ENCODE measurements at places on chromosomes 6 and 20. TPM values are rescaled to one million over a fixed set of nuclear protein-coding genes. Genes with fewer than 3 reads are reported as not detected.

CNBD2 gene
- 3.8 TPM for total RNA-seq

BTN3A1 gene
- total RNA-seq: 4.5 TPM

PAX1 gene
- total RNA-seq: not detected

RUNX2 gene
- 0.28 TPM for total RNA-seq

FOXA2 gene
- 3.1 TPM for total RNA-seq

ADAM33 gene
- 7.0 TPM for total RNA-seq

BEND3 gene
- 25.4 TPM for total RNA-seq

GJA10 gene
- not detected for total RNA-seq

CLDN20 gene
- not detected for total RNA-seq

DNA sequence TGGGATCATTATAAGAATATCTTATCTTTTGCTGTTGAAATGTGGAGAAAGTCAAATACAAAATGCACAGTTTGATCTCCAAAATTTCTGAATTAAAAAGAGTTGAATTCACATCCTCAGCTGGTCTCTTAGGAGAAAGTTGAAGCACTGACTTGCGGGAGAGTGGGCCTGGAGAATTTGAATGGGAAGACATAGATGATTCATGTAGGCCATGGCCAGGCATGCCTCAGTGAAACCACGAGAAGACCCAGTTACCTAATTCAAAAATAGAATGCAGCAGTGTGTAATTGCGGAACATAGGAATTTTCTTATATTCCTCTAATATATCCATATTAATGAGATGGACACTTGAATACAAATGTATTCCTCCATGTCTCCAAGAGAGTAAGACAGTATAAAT is 53.0 kb upstream of the DTNBP1 start:
- DNase-seq: no peak

DNA sequence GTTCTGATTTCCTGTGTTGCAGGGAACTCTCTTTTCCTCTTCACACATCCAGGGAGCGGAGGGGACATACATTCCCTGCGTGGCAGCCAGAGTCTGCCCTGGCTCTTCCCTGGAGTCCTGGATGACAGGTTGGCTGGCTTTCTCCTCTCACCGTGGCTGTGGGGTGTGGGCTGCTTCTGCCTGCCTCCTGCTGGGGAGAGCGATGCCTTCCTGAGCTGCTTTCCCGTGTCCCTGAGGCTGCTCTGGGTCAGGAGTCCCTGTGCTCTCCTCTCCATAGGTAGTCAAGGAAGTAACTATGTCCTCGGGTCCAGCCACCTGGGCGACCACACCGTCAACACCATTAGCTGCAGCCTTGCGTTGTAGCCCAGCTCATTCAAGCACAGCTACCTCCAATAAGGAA is 451.7 kb downstream of the QKI start:
- peak; percentile 31 for DNase-seq

DNA sequence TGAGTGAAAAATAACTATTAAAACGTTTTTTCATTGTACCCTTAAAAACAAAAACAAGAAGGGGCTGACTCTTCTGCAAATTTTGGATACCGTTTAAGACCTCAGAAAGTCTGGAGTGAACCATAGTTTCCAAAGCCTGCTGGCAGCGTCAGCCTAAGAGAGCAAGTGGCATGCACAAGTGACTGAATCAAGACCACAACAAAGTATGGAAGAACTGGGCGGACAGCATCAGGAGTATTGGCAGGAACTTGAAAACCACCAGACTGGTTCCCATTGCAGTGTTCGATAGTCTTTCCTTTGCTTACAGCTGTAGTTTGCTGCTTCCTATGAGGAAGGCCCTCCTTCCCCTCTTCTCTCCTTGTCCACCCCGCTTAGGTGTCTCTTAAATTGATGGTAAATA is 33.7 kb upstream of the MYLIP start:
- no peak for DNase-seq

DNA sequence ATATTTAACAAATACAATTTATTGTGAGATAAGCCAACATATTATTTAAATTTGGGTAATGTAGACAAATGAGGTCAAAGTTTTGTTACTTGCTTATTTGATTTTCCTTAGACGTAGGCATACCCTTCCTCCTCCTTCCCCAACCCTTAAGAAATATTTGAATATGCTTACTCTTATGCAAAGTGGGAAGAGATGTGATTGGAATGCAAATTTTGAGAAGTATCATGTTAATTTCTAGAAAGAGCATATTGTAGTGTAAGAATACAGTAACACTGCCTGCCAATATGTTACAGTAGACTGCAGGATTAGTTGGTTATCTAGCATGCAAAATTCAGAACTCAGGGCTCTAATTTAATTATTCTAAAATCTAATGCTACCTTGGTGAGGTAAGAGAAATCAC is 32.9 kb downstream of the CRISP1 start:
- no peak for DNase-seq

GRCh38 chr6:42175860-42176259 is 2.7 kb downstream of the GUCA1A start:
- peak; percentile 42 for DNase-seq

DNA sequence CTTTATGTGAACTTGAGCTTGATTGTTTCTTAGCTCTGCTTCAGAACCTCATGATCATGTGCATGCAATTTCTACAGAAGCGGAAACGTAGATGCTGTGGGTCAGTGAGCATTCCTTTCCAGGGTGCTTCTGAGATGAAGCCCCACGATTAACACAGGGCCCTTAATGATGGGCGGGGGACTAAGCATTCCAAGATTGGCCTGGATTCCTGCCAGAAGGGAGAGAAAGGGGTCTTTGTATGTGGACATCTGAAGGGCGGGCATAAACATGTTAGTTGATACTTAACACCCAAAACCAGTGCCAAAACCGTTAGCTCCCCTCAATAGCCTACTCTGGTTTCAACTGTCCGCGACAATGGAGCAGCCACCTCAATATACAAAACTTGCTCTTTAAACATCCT is 46.9 kb upstream of the POU3F2 start:
- no peak for DNase-seq

DNA sequence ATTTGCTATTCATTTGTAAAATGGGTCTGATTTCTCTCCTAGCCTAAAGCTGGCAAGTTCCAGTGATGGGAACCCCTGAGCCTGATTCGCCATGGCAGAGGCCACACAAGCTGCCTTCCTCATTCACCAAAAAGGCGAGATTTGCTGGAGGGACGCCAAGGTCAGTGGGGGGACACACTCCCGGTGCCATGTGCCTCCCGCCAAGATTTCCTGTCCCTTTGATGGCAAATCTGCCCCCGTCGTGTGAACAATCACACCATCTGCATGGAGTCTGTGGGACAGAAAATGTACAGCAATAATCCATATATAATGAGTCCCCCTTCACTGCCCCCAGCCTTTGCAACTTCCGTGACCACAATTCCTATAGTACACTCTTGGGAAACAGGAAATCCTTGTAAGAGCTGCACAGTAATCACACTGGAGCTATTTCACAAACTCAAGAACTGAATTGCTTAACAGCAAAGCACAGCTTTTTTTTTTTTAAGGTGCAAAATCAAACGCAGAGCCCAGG is 15.7 kb upstream of the IGF2R start:
- no peak for DNase-seq

DNA sequence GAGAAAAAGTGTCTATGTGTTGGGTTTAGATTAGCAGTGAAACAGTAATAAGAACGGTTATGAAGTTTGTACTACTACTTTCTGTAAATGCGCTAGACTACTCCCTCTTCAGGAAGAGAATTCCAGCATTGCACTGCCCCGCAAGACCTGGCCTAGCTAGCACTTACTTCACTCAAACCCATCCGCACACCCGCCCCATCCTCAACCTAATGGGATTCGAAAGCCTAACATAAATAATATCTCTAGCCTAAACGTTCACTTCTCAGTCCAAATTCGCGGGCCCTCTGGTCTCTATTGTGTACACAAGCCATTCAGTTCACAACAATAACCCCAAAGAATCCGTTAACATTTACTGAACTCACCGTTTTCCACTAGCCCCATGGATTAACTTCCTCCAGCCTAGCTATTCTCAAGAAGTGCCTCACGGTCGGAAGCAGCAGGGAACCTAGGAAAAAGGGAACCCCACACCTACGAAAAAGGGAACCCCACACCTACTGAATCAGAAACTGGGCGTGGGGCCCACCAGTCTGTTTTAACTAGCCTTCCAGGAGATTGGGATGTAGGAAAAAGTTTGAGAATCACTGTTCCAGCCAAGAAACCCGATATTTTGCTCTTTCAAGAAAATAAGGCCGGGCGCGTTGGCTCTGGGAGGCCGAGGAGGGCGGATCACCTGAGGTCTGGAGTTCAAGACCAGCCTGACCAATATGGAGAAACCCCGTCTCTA is 45.4 kb upstream of the BTN3A2 start:
- DNase-seq: peak; percentile 58

DNA sequence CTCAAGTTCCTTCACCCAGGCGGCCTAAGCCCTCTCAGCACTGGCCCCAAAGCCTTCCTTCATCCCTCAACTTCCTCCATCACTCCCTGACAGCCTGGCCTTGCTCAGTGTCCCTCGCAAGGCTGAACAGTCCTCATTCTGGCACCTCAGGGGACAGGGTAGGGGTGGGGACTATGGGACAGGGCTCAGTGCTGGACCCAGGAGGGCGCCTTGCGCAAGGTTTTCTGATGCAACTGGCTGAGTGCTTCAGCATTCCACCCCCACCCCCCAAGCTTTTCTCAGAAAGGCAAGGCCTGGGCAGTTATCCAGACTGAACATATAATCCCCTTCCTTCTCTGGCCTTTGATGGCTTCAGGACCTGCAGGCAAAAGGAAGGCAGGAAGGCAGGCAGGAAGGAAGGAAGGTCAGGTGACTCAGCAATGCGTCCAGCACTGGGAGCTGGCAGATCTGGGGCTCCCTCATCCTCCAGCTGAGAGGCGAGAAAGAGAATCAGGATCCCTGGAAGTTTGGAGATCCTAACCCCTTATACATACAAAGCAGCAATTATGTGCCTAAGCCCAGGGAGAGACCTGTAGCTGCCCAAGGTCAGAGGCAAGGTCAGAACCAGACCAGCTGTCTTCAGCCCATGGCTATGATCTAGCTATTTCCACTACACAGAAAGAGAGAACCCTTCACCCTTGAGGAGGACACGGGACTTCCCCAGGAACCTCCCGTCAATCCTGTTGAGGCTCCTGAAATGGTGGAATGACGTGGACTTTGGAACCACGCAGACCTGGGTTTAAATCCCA is 8.6 kb upstream of the TRIB3 start:
- no peak for DNase-seq

DNA sequence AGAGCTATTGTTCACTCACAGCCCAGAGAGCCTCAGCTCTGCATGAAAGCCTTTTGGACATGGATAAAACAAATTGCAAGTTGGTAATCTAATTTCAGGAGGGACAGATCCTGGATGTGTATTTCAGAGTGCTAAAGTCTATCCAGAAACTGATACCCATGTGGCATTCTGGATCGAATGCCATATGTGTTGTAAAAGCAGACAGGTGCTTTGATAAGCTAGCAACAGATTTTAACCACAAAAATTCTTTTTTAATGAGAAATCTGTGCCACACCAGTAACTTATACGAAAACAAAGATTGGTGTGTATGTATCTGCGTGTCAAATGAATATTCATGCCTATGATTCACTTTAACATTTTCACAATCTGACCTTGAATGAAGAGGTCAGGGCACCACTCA is 936.6 kb upstream of the MAP3K7 start:
- DNase-seq: no peak

DNA sequence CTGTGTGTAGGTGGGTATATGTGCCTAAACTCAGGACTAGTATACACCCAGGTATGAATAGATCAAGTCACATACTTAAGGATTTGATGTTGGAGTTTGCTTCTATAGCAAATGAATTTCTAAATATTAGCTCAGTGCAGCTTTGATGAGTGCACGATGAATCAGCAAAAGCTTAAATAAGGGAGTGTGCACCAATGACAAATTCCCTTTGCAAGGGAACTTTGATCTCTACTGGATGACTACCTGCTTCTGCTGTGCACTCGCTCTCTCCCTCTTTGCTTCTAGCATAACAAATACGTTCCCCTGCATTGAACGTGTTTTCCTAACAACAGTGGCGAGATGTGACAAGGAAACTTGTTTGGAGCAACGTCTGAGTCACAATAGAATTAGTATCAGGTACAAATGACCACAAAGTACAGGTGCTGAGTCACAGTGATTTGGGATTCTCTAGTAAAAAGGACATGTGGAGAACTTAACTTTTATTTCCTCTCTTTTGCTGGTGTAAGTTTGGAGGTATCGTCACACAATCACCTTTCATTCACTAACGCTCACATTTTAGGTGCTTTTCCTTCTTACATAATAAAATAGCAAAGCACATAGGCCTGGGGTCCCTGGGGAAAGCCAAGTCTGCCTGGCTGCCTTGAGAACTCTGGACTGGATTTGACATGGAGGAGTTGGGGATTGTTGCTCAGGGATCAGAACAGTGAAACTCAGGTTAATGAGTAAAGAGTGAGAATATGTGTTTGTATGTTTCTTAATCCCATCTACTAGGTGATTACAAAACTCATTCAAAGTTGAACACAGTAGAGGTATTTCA is 49.7 kb downstream of the KLHL31 start:
- no peak for DNase-seq

GRCh38 chr6:81962198-81962597 is 209.7 kb upstream of the TENT5A start:
- DNase-seq: no peak

GRCh38 chr6:149990661-149991471 is 27.1 kb downstream of the ULBP1 start:
- peak; percentile 41 for DNase-seq

DNA sequence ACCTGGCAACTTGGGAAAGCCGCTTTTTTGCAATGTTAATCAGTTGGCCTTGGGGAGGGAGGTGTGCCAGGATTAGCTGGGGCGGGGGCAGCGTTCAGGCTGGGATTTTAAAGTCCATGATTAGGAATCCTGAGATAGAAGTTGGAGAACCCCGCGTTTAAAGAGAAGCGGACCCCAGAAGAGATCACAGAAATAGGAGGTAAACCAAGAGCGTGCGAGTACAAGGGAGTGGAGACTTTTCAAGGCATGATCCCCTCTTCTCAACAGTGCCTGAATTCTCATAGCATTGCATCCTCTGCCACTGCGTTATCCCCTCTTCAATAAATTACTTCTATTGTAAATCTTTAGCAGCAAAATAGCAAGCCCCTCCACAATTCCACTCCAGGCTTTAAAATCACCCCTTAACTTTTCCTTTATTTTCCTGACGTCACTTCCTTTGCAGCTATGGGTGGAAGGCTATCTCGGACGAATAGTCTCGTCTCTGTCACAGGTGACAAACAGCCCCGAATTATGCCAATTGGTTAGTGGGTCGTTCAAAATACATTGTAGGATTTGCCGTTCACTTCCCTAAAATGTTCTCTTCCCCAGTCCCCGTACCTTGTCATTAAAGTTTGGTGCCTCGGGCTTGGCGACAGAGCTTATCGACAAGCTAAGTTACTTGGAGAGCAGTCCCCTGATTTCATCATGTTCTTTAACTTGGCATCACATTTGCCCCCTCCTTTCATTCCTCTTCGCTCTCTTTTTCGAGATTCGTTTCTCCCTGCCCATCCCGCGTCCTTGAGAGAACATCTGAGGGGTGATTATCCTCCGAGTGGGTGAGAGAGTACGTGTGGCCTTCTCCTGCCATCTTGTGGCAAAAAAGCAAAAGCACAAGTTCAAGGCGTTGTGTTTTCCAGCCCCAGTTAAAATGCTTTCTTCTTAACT is 17.1 kb downstream of the OR2B2 start:
- DNase-seq: no peak
